ENCODE measurements at places on chromosomes 1 and 21. TPM values are rescaled to one million over a fixed set of nuclear protein-coding genes. Genes with fewer than 3 reads are reported as not detected.

DNA sequence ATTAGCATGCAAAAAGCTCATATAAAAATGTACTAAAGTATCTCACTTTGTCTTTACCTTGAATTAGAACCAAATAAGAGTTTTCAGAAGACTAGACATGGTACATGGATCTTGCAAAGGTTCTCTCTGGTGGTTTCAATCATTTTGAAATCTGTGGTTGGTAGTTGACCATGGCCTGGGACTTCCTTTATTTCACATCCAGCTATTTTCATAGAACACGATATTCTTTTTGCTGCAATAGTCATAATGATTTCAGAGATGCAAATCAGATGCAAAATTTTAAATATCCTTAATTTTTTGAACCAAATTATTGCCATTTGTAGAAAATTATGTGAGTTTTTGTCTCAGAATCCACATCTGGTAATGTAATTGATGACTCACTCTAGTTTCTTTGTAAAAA, 375.1 kb upstream of the ZP4 start:
- no peak for DNase-seq

DNA sequence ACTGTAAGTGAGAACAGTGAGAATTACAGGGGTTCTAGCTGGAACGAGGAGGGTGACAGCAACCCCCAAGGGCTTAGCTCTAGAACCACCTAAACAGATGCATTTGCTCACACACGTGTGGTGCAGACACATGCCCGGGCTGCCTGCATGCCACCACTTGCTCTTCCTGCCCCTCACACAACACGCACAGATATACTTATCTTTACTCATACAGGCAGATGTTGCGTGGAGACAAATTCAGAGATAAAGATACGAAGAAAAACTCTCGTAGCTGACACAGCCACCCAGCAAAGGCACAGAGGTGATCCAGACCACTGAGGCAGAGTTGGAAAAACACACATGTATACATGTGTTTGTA, 13.5 kb downstream of the VANGL1 start:
- no peak for DNase-seq

DNA sequence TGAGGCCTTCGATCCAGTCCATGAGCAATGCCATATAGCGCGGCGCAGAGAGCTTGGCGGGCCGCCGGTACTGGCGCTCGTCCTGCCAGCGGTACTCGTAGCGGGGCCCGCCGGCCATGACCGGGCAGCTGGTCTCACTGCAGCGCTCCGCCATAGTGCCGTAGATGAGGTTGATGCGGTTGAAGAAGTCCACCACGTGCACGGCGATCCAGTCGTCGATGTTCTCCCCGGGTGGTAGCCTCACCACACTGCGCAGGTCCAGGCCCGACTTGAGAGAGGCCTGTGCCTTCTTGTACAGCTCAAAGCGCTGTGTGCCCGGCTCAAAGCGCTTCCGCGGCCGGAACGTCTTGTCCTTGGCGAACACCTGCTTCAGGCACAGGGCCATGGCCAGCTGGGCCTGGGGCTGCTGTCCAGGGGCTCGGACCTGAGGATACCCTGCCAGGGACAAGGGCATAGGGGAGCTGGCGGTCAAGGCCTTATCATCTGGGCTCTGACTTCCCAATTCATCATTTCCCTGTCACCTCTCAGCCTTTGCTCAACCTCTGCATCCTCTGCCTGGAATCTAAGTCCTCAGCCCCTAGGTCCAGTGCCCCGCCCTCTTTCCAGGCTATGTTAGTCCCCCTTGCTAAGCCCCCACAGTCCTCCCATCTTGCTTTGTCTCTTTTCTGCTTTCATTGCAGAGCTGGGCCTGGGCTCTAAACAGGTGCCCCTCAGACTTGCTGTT, 3.5 kb downstream of the MOB3C start:
- DNase-seq = no peak

FOXD3 gene
- not detected for polyA plus RNA-seq

NOTCH2 gene
- 68.3 TPM for polyA plus RNA-seq

- no peak for DNase-seq
Observed at GRCh38 chr21:32348604-32349332, 44.0 kb downstream of the URB1 start.

- no peak for DNase-seq
Observed at GRCh38 chr1:199616947-199617346, 410.6 kb upstream of the NR5A2 start.

TIAM1 gene
- polyA plus RNA-seq = not detected

DNA sequence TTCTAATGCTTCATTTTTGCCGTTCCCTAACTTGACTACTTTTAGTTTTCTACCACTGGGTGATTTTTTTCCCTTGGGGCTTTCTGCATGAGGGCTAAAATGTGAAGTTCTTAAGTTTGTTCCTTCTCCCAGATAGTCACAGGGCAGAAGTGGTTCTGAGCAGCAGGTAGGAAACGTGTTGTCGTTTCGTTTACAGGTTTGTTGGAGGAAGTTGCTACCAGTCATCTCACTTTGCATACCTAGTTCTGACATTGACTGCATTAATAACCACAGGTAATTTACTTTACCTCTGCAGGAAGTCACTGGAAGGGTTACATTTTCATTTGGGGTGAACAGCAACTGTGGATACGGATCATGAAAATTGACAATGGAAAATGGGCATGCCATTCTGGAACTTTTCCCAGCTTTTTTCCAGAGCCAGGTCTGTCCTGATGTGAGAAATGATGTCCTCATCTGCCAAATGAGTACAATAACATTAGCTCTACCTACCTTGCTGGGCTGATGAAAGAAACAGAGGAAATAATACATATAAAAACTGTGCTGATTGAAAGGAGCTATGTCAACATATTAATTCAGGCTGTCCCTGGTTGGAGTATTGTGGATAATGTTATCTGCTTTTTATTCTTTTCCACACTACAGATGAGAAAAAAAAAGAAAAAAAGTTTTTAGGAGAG, 94.2 kb downstream of the DISC1 start:
- DNase-seq = no peak

SLC16A4 gene
- polyA plus RNA-seq = not detected

- DNase-seq = no peak
Observed at GRCh38 chr1:223144431-223144830, 1.4 kb upstream of the TLR5 start.

DNA sequence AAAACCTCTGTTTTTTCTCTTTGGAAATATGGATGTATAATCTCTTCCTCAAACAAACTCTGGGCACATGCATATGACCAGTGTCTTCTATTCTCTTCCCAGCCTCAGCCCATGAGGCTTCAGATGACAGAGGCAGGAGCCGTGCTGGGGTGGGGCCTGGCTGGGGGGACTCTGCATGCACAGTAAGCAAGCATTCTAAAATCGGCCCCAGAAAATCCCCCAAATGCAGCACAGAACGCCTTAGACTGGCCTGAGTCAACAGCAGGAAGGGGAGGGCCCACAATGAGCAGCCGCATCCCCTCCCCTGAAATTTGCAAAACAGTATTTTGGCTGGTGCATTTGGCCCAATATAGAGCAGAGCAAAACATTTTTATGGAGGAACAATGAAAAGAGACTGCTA, 47.8 kb downstream of the ITPKB start:
- DNase-seq = peak; percentile 70

DNA sequence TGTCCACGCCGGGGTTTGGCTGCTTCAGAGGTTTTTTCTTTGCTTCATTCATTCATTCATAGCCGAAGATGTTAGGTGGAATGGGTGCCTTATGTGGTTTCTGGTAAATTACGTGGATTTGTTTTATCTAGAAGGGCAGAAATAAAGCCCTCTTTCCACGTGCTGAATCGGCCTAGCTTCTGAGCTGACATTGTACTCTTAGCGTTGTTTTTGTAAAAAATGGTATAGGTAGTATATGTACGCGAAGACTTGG, 1.5 kb downstream of the GALNT2 start:
- DNase-seq = no peak

DNA sequence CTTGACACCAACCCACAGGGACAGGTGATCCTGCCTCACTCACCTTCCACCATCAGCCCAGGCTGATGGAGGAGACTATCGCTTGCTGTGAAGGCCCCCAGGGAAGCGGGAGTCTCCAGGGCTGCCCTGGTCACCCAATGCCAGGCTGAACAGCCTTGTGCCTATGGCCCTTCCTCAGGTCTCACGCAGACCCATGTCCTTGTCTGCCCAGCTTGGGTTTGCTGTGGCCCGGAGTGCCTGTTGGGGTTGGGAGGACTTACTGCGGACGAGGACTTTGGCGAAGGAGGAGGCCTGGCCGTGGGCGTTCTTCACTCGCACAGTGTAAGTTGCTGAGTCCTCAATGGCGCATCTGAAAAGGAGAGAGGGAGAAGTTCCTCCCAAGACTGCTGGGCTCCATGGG, 14.3 kb downstream of the MYOM3 start:
- DNase-seq = no peak

DNA sequence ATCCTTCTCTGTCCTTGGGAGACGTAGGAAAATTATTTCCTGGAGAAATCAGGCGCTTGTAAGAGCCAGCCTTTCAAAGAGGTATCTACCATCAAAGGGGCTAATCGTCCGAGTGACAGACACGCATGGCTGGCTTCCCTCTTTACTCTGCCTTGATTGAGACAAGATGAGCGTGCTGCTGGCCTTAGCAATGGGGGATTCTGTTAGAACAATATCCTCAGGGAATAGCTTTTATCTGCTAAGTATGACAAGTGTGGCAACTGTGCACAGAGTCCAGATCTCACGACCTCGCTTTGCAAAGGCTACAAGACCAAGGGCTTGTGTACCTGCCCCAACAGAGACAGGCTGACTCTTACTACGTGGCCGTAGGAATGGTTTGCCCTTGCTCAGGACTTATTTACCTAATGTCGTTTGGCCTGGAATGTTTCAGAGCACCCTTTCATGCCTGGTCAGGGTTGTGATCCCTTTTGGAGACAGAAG, 417.1 kb downstream of the KIF26B start:
- DNase-seq = no peak

CD247 gene
- 3.2 TPM for polyA plus RNA-seq

GRCh38 chr21:46482225-46482845, 23.6 kb downstream of the DIP2A start:
- DNase-seq = no peak

DNA sequence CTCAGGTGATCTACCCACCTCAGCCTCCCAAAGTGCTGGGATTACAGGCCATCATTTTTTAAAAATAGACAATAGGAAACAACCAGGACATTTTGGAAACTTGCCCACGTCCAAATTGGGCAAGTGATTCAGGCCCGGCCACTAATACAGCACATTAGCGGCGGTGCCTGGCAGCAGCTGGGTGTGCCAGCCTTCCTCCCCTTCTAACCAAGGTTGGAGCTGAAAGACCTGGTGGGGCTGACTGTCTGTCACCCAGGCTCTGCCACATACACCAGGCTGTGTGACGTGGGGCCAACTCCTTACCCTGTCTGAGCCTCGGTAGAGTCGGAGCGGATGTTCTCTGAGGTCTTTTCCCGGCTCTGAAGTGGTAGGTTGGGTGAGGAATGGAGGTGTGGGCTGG, 29.6 kb upstream of the TMEM51 start:
- DNase-seq = no peak

GRCh38 chr21:38178653-38179470, 77.9 kb upstream of the KCNJ15 start:
- no peak for DNase-seq

GRCh38 chr1:153685544-153686340, 7.3 kb downstream of the NPR1 start:
- DNase-seq = no peak

MX1 gene
- 62.4 TPM for polyA plus RNA-seq

DNA sequence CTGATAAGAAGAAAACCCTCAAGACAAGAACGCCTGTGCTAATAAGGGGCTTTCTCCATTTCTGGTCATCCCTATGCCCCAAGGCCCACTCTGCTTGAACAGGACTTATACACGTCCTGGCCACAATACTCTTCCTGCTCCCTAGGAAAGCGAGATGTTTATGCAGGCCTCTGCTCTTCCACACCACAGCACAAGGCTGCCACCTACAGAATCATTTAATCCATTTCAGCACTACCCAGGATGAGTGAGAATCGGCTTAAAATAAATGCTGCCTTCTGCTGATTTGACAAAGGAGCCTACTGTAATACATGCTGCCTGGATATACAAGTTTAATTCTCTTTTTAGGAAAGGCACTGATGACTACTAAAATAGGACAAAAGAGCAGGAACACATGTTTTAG, 29.4 kb downstream of the FRRS1 start:
- DNase-seq = no peak

DNA sequence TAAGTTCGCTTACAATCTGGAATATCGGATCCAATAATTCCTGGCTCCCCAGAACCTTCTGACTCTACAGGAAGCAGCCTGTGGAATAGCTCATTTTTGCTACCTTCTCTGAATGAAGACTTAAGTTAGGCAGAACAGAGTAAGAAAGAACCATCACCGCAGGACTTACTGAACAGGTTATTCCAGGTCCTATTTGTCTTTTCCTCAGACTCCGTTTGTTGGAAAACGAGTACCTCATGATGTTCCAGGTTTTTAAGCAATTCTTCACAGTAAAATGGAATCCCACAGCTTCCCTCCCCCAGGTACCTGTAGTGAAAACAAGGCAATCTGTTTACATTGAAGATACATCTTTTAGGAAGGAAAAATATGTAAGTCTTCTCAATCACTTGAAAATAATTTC, 59.8 kb downstream of the ADCY10 start:
- DNase-seq = no peak

GRCh38 chr1:43524804-43525203, 5.9 kb upstream of the PTPRF start:
- no peak for DNase-seq

GRCh38 chr21:45639206-45640000, 4.1 kb upstream of the PCBP3 start:
- DNase-seq = no peak

RCAN3 gene
- 32.4 TPM for polyA plus RNA-seq

DNA sequence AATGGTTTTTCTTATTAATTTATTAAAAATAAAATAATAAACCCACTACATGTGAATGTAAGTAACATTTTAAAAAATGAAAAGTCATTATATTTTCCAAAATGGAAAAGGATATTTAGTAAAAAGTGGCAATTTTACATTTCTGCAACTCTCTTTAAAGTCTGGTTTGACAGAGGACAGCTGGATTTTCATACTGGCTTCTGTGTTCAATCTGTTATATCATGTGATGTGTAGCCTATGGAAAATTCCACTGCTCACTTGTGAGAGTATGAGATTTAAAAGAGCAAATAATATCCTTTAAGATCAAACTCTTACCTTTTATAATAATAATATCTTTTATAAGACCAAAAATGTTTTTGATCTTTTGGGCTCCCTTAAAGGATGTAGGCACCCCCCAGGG, 33.7 kb downstream of the PCP4 start:
- no peak for DNase-seq

- DNase-seq = no peak
Observed at GRCh38 chr1:205578780-205579571, 52.8 kb downstream of the ELK4 start.

DNA sequence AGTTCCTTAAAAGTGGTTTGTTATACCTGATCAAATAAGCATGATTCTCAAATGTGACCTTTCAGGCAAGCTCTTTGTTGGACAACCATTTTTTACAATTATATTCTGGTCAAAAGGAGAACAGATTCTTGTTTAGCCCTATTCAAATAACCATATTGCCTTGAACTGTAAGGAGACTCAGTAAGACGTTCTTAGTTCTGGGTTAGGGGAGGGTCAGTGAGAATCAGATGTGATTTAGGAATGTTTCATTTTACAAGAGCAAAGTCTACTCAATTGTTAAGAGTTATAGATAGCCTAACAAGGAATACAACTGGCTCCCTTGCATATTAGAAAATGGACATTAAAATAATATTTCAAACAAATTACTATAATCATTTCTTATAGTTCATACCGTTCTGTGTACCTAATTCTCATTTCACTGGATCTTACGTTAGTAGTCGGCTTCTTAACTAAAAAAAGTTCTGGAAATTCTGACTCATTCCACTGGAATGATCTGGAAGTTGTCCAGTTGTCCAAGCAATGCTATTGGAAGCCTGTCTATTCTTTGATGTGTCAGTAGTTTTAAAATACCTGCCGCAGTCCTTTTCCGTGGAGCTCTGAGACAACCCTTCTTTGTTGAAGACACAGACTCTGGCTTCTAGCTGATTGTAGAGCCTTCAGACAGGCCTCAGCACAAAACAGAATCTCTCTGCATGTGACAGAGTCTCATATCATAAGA, 88.8 kb downstream of the MAST2 start:
- no peak for DNase-seq
